ENCODE measurements at places on chromosomes 12 and 14.

- DNase-seq = no peak
Measured at GRCh38 chr14:31251028-31251958, 43.7 kb upstream of the HECTD1 start.

DNA sequence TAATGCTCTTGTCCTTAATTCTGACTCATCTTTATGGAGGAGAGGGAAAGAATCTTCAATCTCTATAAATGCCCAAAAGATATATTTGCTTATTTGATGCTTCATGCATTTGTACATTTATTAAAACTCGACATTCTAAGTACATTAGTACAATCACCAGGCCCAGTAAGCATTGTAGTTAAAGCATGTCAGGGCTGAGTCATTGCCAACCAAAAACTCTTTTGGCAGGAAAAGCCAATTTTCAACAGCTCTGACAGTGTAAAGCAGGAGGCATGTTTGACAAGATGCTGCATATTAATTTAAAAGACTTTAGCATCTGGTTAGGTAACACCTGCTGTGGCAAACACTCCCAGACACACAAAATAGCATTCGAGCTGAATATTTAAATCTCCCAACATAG, 290.9 kb downstream of the PPFIA2 start:
- DNase-seq = no peak

GRCh38 chr14:25140411-25140810, 90.5 kb upstream of the STXBP6 start:
- no peak for DNase-seq

- no peak for DNase-seq
Measured at GRCh38 chr12:71085575-71085974, 72.2 kb downstream of the TSPAN8 start.

DNA sequence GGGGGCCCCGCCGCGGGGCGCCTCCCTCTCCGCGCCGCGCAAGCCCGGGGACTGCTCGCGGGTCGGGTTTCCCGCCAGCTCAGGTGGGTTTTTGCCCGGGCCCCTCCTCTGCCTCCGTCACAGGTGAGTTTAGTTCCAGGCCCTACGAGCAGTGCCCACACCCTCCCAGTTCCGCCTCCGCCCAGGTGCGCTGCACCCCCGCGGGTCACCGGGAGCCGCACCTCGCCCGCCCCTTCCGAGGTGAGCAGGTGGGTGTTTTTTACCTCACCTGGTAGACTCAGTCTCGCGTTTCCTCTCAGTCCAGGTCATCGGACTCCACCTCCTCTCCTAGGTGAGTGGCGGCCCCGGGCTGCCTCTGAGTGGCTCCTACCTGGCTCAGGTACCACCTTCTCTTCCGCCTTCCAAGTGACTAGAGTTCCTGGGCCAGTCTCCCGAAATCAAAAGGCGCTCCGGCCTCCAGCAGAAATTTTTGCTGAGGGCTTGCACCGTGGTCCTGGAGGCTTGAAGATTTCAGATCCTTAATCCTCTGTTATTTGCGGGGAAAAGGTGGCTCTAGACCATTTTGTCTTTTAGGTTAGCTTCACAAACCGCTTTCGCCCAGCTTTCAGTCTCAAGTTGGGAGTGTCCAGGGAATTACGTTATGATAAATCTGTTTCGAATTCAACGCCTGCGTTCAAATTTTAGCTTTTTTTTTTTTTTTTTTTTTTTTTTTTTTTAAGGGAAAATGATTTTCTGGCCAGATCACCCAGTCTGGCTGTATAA, at the start of gene TMEM30B:
TSS of gene TMEM30B (minus strand) at position 153 of the 762 bp plus-strand sequence. CDS start 191 bp downstream, outside the sequence.
- no peak for DNase-seq

DNA sequence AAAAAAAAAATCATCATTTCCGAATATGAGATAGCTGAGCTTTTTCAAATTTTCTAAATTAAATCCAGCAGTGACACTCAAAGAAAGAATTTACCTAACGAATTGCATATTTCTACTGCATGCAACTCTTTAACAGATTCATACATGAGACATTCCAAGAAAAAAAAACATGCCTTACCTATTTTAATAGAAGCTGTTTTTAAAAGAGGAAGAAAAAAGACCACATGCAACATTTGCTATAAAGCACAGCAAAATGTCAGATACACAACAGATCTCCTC, 18.5 kb downstream of the CORO1C start:
- no peak for DNase-seq

DNA sequence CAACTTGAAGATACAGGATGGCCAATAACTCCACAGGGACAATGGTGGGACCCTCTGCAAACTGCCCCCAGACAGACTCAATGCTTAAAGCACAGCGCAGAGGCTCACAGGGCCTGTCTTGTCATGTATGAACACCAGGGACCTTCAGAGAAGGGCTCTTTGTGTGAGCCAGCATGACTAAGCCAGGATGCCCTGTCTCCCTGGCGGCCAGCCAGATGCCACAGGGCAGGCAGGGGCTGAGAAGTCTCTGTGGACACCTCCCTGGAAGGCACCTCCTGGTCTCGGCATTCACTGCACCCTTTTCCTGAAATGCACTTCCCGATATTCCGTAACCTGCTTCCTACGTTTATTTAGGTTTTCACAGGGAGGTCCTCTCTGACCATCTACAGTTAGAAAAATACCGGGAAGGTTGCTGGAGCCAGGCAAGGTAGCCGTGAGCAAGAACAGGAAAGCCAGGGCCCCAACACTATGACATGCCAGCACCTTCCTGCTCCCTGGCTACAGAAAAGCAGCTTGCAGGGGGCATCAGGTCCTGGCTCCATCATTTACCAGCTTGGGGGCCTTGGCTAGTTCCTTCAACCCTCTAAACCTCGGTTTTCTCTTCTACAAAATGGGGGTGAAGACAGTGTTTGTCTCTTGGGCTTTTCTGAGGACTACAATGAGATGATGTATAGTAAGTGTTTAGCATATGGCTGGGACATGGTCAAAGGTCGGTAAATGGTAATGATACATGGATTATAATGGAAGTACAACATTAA, 65.0 kb downstream of the PITPNM2 start:
- DNase-seq = no peak

DNA sequence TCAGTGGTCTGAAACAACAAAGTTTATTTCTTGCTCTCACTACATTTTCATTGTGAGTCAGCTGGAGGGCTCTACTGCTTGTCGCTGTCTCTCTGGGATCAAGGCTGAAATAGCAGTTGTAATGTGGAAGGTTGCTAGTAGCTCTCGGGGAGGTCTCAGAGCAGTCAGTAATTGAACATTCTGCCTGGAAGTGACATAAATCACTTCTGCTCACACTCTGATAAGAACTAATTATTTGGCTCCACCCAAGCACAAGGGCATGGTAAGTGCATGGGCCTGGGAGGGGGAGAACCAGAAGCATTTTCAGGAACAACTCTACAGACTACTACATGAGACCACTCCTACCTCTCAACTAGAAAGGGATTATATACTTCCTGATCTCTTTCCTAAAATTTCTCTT, 128.2 kb downstream of the TMEM117 start:
- DNase-seq = no peak

DNA sequence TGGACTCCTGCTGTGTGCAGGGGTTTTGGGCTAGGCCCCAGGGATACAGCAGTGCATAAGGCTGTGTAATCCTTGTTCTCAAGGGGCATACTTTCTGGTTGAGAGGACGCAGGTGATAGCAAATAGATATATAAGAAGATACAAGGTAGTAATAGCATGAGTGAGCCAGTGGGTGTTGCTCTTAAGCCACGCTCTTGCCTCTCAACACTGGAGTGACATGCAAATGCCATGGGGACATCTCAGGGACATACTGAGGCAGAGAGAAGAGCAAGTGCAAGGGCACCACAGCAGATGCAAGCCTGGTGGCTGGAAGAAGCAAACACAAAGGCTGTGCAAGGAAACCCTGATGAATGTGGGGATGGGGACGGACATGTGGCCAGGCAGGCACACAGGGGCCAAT, 223.3 kb downstream of the CHST11 start:
- no peak for DNase-seq

- no peak for DNase-seq
Measured at GRCh38 chr12:82426081-82426480, 67.8 kb downstream of the METTL25 start.

- no peak for DNase-seq
Measured at GRCh38 chr12:124939079-124939420, 24.6 kb upstream of the UBC start.

GRCh38 chr12:59082952-59083351, 162.6 kb upstream of the LRIG3 start:
- no peak for DNase-seq

DNA sequence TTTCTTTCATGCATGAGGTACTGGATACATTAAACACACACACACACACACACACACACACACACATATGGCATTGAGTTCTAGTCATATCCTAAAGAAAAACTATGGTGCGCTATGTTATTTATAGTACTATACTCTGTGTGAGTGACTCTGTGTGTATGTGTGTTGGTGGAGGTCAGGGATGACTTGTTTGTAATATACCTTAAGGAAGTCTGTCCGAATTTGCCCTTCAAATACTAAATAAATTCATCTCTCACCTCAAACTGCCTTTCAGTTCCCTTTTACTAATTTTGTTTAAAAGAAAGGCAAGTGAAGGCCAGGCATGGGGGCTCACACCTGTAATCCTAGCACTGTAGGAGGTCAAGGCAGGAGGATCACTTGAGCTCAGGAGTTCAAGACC, 2.1 kb upstream of the AKAP5 start:
- no peak for DNase-seq

- no peak for DNase-seq
Measured at GRCh38 chr12:113880326-113880725, 85.8 kb downstream of the RBM19 start.

DNA sequence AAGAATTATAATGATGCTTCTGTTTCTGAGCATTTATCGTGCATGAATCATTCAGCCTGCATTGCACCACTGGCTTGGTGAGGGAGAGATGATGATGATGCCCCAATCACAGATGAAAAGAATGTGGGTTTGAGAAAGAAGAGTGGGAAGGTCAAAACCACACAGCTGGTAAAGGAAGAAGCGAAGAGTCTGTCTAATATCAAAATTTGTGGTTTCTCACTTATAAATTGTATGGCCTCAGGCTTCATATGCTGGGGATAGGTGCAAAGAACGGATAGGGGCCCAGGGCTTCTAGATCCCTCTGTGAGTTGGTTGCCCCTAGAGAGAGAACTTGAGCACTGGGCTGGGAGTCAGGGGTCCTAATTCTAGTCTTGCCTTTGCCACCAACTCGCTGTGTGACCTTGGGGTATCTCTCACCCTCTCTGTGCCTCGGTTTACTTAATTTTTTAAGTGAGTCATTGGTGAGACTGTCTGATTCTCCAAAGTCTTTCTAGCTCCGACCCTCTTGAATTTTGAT, 2.2 kb downstream of the OASL start:
- DNase-seq = no peak

- DNase-seq = peak; percentile 39
Measured at GRCh38 chr12:113334786-113335539, at the start of gene SLC8B1. Gene SLC8B1, minus strand, starts transcription at chr12:113335109. Its CDS starts 2,231 bp downstream, at chr12:113332878.

DNA sequence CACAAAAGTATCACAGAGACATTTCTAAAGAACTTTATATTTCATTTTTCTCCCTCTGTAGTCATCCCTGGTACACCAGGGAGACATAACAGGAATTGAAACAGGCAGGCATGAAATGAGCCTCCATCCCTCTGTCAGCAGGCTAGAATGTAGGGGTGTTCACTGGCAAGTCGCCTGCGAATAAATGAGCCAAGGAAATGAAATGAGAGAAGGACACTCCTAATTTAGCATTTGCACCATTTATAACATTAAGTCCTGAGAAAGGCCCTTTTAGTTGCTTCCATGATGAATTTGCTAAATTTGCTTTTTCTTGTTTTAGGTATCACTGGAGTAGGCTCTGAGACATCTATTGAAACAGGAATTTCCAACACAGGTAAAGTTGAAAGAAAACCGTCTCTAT, 192.4 kb upstream of the CNTN1 start:
- DNase-seq = no peak

- DNase-seq = no peak
Measured at GRCh38 chr12:13069380-13069779, 25.2 kb downstream of the FAM234B start.

GRCh38 chr12:119154435-119154818, 24.3 kb upstream of the HSPB8 start:
- DNase-seq = no peak

DNA sequence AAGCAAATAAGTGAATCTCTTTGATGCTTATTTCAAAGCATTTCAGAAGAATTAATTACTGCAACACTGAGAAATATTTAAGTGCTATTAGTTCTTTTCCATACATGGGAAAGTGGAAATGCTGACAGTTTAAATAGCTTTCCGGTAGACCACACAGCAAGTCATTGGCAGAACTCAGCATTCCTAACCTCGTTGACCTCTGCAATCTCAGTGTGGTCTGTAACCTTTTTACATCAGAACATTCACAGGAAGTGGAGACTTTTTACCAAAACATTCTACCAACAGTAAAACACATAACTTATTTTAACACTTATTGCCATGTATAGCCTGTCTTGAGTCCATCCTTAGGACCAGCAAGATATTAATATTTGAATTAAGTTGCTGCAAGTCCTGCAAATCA, 249.5 kb upstream of the DCN start:
- no peak for DNase-seq

DNA sequence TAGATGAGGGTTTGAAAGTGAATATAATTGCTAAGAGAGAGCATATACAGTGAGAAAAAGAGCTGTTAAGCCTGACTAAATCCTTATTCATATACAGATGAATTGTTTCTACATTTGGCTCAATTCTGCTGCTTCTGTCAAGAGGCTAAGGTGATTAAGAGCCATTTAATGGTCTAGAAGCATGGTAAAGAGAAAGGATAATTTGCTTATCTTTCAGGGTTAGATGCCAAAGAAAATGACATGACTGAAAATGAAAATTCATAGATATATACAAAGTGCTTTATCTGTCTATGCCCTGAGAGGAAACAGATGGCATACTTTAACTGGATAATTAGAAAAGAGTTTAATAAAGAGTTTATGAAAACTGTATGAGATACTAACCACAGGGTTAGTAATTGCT, 834.9 kb downstream of the SLC6A15 start:
- no peak for DNase-seq

GRCh38 chr14:51716610-51717009, 64.9 kb downstream of the FRMD6 start:
- no peak for DNase-seq

GRCh38 chr12:113462117-113462774, 9.4 kb downstream of the LHX5 start:
- no peak for DNase-seq

DNA sequence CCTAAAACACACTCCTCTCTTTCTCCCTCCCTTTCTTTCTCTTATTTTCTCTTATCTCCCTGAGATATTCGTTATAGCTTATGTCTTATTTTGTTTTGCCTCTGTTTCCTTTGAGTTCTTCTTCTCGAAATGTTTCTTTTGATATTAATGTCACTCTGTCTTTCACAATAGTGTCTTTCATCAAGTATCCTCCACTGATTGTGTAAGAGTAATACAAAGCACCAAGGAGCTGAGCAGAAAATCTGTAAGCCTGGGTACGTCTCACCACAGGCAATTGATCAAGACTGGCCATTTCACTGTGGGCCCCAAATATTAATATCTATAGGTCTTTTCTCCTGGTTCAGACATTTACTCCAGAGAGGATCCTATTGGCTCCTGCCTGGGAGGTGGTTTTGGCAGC, 4.8 kb upstream of the LYZ start:
- no peak for DNase-seq

GRCh38 chr12:65863972-65864371, 39.7 kb downstream of the HMGA2 start:
- DNase-seq = no peak
